ENCODE measurements at places on chromosomes 2 and 18.

DNA sequence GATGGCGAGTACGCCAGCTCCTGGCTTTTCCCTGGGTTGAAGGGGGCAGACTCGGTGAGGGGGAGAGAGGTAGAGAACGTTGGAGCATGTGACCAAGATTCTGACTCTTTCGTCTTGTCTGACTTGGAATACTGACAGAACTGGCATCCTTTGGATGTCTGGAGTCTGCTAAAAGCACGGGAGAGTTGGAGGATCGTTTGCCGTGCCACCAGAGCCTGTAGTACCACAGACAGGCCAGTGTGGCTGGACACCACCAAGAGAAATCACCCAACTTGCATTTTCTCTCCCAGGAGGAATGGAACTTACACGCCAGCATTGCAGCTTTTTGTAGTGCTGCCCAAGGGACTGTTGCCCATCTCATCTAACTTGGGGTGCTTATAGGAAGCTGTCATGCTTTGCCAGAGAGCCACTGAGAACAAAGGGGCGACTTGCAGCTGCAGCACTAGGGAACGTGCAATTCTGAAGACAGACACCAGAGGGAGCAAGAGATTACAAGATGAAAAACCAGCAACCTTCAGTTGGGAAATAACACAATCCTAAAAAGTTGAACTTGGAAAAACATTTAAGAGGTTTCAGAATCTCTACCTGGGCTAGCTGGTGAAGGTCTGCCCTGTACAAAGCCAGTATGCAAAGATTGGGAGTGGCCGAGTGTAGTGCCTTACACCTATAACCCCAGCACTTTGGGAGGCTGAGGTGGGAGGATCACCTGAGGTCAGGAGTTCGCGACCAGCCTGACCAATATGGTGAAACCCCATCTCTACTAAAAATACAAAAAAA, 24.1 kb downstream of the PSMG2 start:
- DNase-seq, result no peak

DNA sequence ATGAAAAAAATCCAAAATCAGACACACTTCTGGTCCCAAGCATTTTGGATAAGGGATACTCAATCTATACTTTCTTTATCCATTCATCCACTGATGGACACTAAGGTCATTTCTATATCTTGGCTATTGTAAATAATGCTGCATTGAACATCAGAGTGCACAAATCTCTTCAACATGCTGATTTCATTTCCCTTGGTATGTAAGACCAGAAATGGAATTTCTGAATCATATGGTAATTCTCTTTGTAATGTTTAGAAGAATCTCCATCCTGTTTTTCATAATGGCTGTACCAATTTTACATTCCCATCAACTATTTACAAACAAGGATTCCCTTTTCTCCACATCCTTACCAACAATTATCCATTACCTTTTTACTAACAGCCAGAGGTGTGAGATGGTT, 33.7 kb upstream of the MCM6 start:
- no peak for DNase-seq

GRCh38 chr2:174518395-174518794, 31.6 kb upstream of the GPR155 start:
- DNase-seq, result no peak

DNA sequence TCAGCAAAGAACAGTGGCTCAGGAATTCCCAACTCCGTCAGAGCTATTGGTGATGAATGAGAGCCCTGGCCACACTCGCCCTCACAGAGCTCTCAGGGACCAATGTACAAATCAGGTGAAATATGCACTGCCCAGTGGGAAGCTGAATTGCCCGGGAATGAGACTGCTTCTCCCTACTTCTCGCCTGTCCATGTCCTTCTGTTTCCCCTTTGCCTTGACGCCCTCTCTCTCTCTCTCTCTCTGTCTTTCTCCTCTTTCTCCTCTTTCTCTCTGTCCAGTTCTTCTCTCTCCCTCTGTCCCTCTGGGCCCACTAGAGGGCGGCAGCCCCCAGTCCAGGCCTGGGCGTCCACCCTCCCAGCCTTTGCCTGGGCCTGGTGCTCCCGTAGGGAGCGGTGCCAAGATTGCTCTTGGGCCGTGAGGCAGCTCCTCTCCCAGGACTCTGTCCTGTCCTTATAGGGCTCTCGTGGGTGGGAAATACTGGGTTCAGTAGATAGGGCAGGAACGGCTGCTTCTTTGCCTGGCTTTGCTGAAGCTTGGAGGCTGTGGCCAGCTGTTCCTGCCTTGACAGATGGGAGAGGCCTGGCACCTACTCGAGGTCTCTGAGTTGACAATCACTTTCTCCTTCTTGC, 28.4 kb upstream of the PUM2 start:
- DNase-seq, result peak; percentile 38

DNA sequence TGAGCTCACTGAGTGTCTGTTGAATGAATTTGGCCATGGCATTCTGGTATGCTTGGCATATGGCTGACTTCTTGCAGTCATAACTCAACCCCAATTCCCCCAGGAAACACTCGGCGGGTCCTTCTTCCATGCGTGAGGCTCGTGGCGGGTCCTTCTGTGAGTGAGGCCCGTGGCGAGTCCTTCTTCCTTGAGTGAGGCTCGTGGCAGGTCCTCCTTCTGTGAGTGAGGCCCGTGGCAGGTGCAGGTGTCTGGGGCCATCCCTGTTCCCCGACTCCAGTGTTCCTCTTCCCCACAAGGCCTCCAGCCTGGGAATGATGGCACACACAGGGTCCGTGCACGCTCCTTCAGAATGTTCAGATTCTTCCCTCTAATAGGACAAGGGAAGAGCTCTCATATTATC, 169.0 kb downstream of the EIPR1 start:
- no peak for DNase-seq

GRCh38 chr2:191165176-191165643, 14.4 kb upstream of the STAT4 start:
- no peak for DNase-seq

- no peak for DNase-seq
Observed at GRCh38 chr2:38788306-38788705, 10.3 kb downstream of the GEMIN6 start.

- no peak for DNase-seq
Observed at GRCh38 chr2:125573432-125573831, 1082.5 kb upstream of the GYPC start.

GRCh38 chr18:64171576-64171975, 22.7 kb upstream of the LINC00305 start:
- no peak for DNase-seq

DNA sequence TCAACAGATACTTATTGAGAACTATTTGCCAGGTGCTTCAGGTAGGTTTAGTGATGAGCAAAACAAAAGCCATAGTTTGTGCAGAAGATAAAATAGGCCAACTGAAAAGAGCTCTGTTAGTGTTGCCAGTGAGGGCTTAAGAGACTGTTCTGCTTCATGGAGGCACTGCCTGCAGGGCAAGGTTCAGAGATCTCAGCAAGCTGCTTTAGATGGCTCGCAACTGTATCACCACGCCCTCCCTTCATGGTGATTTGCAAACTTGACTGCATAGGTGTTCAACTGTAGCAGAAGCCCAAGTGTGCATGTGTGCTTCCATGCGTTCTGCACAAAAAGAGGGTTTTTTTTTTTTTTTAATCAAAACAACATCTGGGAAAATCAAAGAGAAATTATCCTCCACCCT, 84.5 kb downstream of the RAPH1 start:
- no peak for DNase-seq

DNA sequence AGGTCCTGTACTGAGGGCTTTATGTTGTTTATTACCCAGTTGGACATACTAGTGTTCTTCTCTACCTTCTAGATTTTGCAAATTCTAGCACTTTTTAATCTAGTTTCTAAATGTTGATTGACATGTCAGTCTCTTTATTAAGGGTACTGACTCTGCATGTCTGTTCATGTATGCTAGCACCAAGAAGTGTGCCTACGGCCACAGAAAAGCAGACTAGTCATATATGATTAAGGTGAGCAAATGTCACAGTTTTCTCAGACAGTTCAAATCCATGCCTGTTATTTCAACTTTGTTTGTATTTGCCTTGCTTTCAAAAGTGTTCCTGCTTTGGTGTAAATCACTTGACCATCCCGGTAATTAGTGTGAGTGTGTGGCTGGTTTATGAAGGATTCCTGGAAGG, 145.0 kb upstream of the DSEL start:
- no peak for DNase-seq

- no peak for DNase-seq
Observed at GRCh38 chr18:40883271-40883670, 1071.8 kb upstream of the PIK3C3 start.

DNA sequence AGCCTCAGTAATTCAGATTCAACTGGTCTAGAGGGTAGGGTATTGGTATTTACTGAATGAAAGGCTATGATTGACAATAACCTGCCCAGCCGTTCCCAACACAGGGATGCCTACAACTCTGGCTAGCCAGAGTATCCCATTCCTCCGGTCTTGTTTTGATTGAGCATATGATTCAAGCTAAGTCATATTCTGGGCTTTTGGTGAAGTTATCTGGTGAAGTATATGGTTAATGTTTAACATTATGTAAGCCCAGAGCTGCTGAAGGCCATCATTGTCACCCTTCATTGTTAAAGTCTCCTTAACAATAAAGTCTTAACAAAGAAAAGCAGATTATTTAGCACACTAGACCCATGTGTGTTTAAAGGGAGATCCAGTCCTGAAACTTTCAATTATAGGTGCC, 152.6 kb downstream of the EXOC6B start:
- no peak for DNase-seq

DNA sequence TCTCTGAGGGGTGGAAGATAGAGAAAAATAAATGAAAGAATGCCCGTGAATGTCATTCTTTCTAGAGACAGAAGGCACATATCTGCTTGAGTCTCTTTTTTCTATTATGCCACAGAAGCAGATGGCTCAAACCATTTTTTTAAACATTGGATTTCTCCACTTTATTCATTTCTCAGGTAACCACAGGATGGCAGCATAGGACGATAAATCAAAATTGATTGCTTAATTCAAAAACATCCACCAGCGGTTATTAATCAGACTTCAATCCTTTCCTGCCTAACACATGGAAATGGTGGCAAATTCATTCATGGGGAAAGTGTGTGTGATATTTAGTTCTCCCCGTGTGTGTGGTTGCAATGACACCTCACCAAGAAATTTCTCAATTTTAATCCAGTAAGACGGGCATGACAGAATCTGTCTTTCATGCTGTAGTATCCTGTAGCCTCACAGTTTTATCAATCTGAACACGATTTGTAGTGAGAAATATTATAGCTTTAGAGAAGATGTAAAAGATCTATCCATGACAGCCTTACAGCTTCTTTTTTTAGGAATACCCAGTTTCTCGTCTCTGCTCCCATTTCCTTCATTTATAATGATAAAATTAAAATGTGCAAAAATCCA, 72.2 kb downstream of the DSC3 start:
- no peak for DNase-seq

DNA sequence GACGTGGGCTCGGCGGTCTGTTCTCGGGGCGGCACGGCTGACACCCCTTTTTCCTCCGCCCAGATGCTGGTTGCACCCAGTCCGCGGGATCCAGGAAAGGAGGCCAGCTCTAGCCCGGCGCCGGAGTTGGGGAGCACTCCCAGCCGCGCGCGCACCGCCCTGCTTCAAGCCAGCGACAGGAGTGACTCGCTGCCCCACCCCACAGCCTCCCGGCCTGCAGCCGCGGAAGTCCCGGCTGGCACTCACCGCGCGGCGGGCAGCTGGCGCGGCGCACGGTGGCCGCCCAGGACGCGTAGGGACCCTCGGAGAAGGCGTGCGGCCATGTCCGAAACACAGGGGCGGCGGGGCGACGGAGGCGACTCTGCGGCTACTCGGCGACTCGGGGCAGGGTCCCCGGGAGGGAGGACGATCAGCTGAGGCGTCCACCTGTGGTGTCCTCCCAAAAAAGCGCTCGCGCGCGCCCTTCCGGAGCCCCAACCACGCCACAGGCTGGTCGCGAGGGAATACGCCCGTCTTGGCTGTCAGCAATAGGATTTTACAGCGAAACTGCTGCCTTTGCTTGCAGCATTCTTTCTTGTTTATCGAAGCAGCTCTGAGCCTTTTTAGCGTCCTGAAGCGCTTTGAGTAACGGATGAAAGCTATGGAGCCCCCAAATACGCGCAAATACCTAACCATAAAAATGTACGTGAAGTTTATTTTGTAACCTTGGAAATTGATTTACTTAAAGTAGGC, at the start of gene ACADL:
TSS of gene ACADL (minus strand) at position 507 of the 732 bp plus-strand sequence. CDS start at position 323, 184 bp downstream.
- DNase-seq, result no peak

DNA sequence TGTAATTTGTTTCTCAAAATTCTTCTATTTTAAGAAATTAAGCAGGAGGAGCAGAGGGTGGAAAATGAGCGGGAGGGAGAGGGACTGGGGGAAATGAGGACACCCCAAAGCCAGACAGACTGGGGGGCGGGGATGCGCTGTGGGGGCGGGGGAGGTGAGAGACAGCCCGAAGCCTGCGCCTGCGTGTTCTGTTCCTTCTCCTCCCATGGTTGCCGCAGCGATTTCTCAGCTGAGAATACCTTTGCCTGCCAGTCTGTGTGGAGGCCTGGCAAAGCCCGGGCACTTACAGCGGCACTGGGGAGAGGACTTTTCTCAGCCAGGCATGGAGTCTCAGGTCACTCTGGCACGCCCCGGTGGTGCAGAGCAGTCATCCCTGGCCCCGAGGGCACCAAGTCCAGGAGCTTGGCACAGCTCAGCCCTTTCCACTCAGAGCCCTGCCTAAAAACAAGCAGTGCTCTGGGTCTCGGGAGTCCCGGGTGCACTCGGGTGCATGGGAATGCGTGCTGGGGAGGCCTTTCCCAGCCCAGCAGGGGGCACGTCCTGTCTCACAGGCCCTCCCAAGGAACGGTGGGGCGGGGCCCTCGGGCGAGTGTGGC, 289.3 kb upstream of the HS6ST1 start:
- no peak for DNase-seq

DNA sequence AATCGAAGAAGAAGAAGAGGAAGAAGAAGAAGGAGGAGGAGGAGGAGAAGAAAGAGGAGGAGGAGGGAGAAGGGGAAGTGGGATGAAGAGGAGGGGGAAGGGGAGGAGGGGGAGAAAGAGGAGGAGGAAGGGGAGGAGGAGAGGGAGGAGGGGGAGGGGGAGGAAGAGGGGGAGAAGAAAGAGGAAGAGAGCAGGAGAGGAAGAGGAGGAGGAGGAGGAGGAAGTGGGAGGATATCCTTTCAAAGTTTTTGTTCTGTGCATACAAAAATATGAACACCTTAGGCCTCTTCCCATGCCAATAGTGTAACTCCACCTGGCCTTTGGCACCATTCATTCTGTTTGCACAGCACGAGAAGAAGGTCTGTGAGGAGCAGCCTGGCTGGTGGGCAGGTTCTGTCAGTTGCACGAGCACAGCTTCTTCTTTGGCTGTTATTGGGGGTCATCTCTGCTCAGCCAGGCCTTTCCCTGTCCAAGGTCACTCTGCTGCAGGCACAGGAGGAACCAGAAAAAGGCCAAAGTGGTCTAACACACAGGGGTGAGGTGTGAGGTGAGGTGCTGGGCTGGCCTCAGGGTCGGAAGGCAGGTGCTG, 25.8 kb upstream of the PLB1 start:
- no peak for DNase-seq

DNA sequence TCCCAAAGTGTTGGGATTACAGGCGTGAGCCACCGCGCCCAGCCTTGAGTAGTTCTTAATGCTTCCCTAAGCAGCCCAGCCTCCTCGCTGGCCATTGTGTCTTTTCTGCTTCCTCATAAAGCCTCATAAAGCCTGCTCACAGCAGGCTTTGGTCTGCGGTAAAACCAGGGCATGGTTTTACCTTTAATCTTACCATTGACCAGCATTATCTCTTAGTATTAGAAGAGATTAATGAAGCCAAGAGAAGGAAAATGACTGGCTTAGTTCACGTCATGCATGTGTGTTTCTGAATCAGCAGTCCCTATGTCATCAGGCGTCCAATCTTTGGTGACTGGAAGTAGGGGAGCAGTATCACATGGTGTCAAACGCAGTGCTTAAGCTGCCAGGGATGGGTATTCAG, 14.9 kb upstream of the CDCA7 start:
- no peak for DNase-seq

GRCh38 chr2:236657215-236657614, 87.6 kb downstream of the ACKR3 start:
- no peak for DNase-seq
